ENCODE measurements at places on chromosomes 2 and 18.

DNA sequence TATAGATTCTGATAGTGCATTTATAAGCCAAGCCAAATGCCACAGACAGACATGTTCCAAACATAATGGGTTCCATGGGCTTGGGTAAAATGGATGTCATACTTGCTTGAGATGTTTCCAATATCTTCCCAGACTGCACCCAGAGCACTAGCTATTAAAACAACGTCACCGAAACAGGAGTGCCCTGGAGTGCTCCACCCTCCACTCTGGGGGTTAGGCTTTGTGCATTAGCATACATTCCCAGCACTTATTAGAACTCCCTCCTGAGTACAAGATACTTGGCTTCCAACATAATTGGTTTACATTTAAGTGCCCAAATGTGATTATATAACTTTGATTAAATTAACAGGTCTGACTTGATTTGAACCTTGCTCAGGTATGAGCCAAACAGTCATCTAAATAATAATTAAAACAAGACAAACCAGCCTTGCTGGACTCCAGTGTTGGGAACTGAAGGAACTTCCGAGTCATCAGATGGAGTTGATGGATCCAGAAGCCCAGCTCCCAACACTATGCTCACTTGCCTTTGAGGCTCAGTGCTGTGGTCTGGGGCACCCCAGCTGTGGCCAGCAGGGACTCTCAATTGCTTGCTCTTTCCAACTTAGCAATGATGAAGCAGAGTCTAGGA, 60.5 kb upstream of the LGALSL start:
- no peak for DNase-seq

DNA sequence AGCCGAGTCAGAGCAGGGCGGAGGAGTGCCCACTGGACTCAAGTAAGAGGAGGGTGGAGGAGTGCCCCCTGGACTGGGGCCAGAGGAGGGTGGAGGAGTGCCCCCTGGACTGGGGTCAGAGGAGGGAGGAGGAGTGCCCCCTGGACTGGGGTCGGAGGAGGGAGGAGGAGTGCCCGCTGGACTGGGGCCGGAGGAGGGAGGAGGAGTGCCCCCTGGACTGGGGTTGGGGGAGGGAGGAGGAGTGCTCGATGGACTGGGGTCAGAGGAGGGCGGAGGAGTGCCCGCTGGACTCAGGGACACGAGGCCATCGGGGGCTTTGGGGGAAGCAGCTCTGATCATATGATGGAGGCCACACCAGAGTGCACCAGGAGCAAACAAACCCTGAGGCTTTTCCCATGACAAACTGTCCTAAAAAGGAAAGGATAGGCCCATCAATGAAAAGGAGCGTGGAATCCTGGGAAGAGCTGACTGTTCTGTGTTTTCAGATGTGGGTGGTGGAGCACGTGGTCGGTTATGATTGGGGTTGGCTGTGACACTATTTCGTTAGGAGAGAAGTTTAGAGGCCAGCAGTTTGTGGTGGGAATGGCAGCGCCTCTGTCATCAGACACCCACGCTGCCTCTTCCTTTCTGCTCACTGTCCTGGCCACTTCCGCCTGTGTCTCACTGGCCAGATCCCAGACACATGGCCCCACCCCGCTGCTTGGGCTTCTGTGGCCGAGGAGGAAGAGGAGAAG, 24.5 kb upstream of the HPCAL1 start:
- DNase-seq = peak; percentile 98

DNA sequence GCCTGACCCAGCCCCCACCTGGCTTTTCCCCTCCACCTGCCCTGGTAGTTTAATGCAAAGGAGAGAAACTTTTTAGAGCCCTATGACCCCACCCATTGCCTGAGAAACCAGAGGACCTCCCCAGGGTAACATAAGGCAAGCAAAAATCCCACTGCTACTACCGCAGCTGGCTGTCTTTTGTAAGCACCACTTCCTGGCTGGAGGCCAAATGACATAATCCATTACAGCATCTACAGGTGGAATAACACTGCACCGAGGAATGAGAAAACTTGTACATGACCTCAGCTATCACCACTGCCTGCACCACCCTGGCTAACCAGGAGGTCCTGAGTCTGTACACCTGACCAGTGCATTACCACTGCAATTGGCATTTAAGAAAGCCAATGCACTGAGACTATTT, 149.6 kb upstream of the GALNT5 start:
- DNase-seq = no peak

GRCh38 chr2:223187256-223187655, 135.3 kb downstream of the KCNE4 start:
- no peak for DNase-seq

DNA sequence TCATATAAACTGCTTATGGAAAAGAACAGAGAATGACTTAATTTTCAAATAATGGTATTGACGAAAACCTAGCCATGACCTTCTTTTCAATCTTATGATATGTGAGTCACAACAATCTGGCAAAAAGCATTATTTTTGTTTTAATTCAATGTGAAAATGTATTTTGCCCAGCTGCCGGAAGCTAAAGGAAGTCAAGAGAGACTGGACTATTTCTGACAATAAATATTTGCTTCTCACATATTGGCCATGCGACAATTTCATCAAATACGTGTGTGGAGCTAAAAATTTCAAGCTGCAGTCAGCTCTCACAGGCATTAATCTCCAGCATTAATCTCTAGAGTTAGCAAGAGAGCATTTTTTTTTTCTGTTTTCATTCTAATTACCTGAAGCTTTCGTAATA, 881.0 kb downstream of the CPS1 start:
- DNase-seq = no peak

DNA sequence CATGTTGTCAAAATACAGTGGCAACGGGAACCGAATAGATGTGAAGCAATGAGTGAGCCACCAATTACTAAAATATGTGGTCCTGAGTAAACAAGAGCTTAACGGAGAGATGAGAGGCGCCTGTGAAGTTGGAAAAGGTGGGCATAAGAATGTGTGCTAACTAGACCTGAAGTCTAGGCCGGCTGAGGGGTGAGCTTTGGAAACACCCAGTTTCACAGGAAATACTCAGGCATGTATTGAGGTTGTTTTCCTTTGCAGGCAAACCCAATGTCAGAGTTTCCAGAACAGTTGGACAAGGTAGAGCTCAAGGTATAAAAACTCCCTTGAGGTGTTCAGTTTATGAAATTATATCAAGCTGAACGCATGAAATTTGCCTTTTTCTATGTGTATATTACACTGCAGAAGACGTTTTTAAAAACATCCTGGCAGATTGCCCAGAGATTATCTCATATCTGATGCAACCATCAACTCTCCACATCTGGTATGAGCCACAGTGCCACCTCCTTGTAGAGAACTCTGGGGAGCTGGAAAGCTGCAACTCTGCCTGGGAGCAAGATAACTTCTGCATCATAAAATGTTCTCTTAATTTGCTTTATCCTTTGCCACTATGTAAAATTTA, 3.9 kb upstream of the WDSUB1 start:
- DNase-seq = peak; percentile 91

- no peak for DNase-seq
Observed at GRCh38 chr18:10417664-10418063, 36.8 kb upstream of the APCDD1 start.

DNA sequence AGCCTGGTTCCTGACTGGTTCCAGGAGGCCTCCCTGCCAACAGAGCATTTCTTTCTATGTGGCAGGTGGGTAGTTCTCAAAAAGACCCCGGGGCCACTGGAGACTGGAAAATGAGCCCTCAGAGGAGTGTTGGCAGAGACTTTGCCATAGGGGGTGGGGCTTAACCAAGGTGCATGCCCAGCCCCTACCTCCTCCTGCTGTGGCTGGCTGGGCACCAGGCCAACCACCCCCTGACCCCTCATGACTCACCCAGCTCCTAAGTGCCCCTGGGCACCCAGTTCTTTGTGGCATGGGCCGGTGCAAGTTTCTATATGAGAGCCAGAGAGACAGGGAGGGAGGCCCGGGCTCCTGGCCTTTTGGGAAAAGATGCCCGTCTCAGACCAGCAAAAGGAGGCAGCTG, 98.2 kb upstream of the SMAD2 start:
- DNase-seq = no peak

DNA sequence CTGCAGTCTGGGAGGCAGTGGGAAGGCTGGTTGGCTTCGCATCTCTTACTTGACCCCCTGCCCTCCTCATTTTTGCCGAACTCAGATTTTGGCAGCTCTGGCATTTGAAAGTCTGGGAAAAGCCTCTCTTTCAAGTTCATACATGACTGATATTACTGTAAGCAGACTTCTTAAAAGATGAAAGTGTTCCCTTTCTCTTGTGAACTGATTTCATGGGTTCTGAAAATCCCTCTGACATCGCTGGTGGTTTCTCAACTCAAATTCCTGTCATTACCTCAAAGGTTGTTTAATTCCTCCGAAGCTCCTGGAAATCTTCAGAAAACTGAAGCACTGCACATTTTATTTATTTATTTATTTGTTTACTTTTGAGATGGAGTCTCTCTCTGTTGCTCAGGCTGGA, 16.9 kb upstream of the SLC38A11 start:
- no peak for DNase-seq

DNA sequence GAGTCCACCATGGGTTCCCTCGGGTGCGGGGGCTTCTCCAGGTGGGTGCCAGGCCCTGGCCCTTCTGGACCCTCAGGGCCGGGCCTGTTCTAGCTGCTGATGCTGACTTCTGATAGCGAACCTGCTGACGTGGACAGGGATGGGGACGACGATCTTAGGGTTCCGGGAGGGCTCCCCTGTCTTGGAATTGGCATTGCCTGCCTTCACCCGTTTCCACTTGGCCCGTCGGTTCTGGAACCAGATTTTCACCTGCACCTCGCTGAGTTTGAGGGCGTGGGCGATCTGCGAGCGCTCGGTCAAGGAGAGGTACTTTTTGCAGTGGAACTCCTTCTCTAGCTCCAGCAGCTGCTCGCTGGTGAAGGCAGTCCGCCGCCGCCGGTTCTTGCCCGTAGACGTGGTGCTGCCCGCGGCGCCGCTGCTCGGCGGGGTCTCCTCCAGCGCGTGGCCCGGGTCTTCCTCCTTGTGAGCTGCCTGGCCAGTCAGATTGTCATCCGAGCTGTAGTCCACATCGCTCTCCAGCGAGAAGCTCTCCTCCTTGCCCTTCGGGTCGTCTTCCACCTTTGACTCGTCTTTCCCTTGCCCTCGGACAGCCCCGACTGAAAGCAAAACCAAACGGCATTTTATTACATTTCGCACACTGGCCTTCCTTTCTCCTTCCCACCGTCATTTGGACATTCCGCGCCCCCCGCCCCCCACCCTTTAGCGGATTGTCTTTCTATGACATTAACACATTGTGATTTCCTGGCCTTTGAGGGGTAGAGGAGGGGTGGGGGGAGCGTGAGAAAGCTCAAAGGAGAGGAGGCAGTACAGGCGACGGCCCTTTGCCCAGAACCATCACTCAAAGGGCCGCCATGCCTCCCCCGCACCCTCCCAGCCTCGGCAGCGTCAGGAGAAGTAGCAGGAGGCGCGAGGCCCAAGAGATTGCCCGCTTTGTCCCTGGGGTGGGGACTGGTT, 2.1 kb downstream of the GBX2 start:
- DNase-seq = no peak

GRCh38 chr18:29661924-29662323, 1380.6 kb downstream of the DSC3 start:
- DNase-seq = no peak

DNA sequence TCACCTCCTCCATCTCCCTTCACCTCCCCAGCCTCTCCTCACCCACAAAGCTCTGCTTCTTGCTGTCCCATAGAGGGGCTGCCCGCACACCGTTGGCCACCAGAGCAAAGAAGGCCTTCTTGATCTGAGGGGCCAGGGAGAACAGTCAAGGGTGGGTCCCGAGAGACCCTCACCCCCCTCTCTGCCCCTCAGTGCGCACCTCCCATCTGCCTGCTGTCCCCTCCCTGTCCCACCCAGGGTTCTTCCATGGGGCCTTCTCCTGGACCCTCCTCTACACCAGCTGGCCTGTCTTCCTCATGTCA, 3.2 kb downstream of the PRKAG3 start:
- no peak for DNase-seq

- DNase-seq = peak; percentile 48
Observed at GRCh38 chr18:3995476-3996102, 459.5 kb downstream of the DLGAP1 start.

GRCh38 chr18:46050268-46050667, 21.8 kb downstream of the PSTPIP2 start:
- no peak for DNase-seq

DNA sequence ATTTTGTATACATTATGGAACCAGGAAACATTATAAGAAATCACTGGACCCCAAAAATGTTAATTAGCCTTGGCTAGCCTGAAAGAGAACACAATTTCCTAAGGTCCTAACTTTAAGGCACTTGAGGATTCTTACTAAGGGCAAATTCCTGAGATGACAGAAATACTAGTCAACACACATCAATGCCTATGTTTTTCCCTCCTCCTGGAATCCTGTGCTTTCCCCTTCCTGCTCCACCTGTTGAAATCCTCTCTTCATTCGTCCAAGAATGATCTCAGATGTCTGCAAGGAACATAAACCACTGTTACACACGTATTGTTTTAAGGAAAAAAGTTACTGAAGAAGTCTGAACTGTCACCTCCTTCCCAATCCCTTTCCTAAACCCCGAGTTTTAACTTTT, 21.2 kb upstream of the DARS1 start:
- no peak for DNase-seq

DNA sequence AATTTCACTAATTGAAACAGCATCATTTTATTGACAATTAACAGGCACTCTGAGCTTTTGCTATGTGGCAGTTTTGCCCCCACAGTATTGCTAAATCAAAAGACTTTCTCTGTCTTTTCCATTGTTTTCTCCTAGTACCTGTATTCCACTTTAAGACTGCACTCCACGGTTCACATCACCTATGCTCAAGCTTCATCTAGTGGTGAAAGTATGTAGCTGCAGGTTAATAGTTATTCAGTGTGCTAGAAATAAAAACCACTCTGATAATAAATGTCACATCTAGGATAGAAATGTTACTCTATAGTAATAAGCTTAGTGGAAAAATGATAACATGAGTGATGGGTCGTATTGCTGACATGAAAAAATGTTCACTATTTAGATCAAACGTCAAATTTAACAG, 24.6 kb downstream of the ARL6IP6 start:
- DNase-seq = peak; percentile 1

DNA sequence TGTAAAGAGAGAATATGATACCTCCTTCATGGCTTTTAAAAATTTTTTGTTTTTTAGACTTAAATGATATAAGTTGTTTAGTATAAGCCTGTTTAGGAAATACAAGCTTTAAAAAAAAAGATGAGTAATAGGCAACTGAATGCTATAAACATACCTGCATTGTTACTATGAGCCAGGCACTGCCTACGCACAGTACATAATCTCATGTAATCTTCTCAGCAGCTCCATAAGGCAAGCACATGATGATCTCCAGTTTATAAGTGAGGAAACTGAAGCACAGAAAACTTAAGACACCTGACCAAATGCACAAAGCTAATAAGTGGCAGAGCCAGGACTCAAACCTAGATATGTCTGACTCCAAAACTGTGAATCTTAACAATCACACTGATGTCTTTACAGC, 156.3 kb upstream of the SLC1A4 start:
- DNase-seq = no peak

GRCh38 chr2:45769056-45769455, 117.6 kb downstream of the PRKCE start:
- DNase-seq = no peak

DNA sequence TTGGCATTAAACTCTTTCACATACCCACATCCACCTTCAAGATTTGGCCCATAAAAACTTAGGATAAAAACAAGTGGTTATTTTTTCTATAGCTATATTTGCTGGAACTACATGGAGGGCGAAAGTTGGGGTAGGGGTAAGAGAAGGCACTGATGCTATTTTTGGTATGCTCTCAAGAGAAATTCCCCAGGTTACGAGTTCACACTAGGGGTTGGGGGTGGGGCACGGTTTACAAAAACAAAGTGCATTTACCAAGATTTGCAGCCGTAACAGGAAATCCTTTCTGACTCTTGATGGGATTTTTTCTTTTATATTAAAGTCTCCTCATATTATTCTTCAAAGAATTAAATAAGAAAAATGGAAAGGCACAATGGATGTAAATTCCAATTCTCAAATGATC, 6.8 kb downstream of the SERPINE2 start:
- DNase-seq = no peak
